ENCODE measurements at places on chromosomes 6 and 20.

- no peak for DNase-seq
Measured at GRCh38 chr6:13131935-13132661, 196.2 kb downstream of the TBC1D7 start.

- DNase-seq = no peak
Measured at GRCh38 chr6:5995949-5996713, 10.6 kb downstream of the NRN1 start.

- no peak for DNase-seq
Measured at GRCh38 chr20:22490287-22491193, 93.8 kb downstream of the FOXA2 start.

DNA sequence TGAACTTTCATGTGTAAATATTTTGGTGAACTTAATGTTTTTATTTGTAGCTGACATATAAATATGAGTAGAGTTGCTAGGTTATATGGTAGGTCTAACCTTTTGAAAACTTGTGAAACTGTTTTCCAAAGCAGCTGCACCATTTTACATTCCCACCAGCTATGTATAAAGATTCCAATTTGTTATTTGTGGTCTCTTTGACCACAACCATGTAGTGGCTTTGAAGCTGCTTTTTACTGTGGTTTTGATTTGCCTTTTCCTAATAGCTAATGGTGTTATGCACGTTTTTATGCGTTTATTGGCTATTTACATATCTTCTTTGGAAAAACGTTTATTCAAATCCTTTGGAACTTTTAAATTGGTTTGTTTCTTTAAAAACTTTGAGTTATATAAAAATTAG is 10.3 kb downstream of the CST3 start:
- DNase-seq = no peak

DNA sequence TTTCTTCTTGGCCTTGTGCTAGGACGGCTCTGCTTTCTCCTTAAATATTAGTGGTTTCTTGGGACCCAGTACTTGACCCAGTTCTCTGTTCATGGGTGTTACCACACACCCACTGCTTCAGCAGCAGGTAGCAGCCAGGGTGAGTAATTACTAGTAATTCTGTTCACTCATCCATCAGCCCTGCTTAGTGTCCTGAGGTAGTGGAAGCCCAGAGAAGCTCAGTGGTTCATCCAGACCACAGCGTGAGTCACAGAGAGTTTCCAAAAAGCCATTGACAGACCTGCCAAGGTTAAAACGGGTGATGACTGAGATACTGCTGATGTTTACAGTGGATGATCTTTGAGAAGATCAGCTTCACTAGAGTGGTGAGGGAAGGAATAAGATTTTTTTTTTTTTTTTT is 51.7 kb upstream of the HINT3 start:
- peak; percentile 62 for DNase-seq

GRCh38 chr6:33321227-33321626 is 3.7 kb upstream of the ZBTB22 start:
- DNase-seq = no peak

Measured in activated CD8-positive, alpha-beta memory T cell treated with anti-CD3 and anti-CD28 coated beads, Interleukin-2, amount 50 U/mL, for 48 hours (primary cell).